Iris pigment epithelial cell (primary cell): ENCODE measurements at places on chromosomes 13 and 19.

DNA sequence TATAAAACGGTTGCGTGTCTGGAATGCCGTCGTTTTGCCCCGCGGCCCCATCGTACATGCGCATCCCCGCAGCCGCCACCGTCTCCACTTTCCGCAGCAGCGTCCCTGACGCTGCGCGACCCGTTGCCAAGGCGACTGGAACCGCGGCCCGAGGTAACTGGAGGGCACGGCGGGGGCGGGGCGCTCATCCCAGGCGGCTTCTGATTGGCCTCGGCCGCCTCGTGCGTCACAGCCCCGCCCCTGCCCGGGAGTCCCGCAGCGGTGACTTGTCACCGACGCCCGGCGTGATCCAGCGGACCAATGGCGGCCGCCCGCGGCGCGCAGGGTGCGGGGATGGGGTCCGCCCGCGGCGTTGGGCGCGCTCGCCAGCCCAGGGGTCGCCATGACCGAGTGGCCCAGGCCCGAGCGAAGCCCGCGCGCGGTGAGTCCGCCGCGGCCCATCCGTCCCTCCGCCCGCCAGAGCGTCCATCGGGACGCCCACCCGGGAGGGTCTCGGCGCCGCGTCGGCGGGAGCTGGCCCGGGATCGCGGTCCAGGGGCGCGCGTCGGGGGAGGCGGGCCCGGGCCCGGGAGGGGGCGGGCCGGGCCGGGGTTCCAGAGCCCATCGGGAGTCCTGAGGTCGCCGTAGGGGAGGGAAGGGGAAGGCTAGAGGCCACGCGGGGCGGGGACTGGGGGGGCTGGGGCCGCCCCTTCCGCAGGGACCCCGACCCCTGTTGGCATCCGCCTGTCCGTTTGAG, at the start of gene ZSCAN1:
Gene ZSCAN1 (plus strand): TSS at position 285 of the 736 bp plus-strand sequence. CDS start 3,812 bp downstream, outside the sequence.
- DNase-seq: peak; percentile 82

- DNase-seq: peak; percentile 91
Measured at GRCh38 chr19:40716031-40716481, 630 bp downstream of the COQ8B start.

DNA sequence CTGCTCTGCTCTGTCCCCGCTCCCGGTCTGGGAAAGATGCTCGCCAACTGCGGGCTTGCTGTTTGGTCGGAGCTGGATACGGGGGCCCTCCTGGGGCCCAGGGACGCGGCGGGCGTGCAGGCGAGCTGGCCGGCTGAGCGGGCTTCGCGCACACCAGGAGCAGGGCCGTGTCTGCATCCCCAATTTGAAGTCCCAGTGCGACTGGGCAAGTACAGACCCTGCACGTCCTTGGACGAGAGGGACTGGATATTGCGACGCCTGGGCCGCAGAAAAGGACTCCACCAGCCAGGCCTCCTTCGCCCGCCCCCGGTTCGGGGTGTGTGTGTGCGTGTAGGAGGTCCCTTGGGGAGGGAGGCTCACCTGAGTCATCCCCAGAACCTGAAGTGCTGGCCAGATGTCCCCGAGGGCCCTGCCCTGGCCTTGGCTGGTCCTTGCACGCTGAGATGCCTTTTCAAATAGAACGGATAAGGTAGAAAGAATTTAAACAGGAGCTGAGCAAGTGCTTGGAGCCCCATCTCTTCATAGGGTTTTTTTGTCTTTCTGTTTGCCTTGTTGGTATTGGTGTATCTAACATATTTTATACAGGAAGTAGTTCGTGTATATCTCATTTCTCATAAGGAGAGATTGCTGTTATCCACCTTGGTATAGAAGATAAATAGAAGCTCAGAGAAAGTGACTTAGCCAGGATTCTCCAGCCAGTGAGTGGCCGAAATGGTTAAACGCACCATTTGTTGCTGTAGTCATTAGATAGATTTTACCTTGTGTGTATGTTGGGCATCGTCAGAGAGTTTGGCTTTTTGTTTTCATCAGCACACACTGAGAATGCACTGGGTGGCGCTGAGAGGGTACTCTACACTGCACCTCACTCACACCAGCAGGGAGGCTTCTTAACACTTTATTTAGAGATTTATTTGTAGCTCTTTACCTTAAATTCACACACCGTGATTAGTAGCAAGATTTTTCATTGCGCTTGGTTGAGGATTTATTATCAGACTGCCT, 1.1 kb downstream of the NAXD start:
- peak; percentile 61 for DNase-seq

- no peak for DNase-seq
Measured at GRCh38 chr19:35144600-35145436, 1.8 kb downstream of the FXYD7 start.

DNA sequence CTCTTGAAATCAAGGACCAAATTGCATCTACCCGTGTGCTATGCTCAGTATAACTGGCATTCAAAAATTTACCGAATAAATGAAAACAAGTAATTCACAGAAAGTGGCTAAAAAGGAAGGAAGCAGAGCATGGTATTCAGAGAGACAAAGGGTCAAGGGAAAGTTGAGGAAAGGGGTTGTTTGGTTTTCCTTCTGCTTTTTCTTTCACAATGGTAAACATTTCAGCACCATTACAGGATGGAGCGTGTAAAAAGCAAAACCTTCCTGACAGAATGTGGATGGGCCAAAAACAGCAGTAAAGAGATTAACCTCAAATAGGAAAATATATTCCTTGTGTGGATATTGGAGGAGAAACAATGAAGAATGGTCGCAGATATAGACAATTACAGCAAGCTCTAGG, 14.8 kb downstream of the DIAPH3 start:
- DNase-seq: no peak

GRCh38 chr13:64417581-64417980, 2812.6 kb downstream of the PCDH9 start:
- DNase-seq: peak; percentile 0

DNA sequence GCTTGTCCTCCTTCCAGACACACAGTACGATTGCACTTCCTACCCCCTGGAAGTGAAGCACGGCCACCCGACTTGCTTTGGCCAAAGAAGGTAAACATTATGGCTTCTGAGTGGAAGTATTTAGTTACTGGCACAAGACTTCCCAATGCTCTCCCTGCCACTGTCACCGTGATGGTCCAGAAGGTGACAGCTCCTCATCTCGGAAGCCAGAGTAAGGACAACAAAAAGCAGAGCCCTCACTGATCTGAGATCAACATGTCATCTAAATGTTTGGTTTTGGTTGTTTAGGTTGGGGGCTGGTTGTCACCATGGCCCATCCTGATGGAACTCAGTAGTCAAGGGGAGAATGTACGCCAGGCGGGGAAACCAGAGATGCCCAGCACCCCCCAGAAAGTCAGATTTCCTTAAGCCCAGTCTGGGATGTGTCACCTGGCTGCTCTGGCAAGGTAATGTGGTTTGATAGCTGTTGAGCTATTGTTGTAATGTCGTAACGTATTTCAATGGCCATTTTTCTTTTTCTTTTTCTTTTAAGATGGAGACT, 170.1 kb upstream of the ZNF536 start:
- DNase-seq: no peak

GRCh38 chr19:6687114-6687513, 17.2 kb upstream of the TNFSF14 start:
- DNase-seq: no peak

GRCh38 chr19:5953680-5954213, 24.2 kb downstream of the RANBP3 start:
- DNase-seq: no peak

- no peak for DNase-seq
Measured at GRCh38 chr13:26743971-26744370, 16.6 kb downstream of the GPR12 start.

DNA sequence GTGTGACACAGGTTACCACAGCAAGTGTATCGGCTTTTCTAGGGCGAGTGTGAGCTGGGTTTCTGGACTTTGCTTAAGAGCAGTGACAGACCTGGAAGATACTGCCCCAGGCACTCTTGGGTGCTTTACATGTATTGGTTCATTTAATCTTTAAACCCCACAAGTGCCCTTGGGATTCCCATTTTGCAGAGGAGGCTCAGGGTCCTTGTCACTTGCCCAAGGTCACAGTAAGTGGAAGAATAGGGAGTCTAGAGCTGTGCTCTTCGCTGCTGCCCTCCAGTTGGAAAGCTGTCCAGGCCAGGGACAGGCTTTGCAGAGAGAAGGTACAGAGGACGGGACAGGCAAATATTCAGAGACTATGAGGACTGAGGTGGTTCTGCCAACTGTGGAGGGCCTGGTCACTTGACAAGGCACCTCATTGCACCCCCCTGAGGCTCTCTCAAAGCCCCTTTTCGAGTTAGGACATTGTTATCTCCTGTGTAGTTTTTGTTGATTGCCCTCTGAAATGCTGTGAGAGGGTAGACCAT, 42.4 kb downstream of the BBC3 start:
- DNase-seq: no peak

DNA sequence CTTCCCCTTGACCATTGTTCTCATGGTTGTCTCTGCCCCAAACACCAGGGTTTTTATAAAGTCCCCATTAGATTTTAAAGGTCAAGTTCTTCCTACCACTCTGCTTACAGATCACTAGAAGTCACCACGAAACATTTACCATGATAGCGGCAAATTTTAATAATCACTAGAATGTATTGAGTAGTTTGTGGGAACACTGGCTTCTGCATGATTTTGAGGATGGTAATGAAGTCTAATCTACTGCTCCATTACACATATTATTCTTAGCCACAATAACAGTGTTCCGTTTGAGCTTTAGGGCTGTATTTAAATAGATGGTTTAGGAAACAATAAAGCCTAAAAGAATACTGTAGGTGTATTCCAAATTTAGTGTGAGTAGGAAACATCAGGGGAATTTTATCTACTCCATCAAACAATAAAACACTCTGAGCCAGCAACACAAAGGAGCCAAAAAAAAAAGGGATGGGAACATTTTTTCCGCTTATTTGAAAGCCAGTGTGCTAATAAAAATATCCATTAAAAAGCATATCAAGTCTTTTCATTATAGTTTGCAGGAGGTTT, 49.7 kb downstream of the KLF12 start:
- no peak for DNase-seq

DNA sequence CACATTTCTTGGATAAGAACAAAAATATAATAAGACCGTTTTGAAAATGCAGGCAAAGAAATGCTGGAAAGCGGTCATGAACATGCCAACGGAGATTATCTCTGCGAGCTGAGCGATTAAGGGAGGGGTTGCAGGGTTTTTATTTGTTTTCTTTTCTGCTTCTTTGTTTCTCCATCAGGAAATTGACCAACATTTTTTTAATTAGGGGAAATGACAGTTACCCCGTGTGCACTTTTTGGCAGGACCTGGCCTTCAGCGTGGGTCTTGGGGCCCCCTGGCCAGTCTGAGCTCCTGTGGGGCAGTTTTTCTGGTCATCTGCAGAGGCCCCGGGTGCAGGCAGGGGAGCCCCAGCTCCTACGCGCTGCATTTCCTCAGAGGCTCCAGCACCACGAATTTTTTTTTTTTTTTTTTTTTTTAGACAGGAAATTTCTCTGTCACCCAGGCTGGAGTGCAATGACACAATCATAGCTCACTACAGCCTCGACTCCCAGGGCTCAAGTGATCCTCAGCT, 31.3 kb upstream of the HOMER3 start:
- DNase-seq: peak; percentile 42

GRCh38 chr19:18274219-18274780, at the start of gene IQCN:
IQCN (minus strand) TSS chr19:18274452; CDS start chr19:18269478, 4,974 bp downstream.
- DNase-seq: peak; percentile 22

GRCh38 chr19:1425102-1425837, 12.9 kb upstream of the RPS15 start:
- DNase-seq: no peak

- peak; percentile 17 for DNase-seq
Measured at GRCh38 chr13:22173610-22174009, 502.7 kb downstream of the FGF9 start.

- DNase-seq: no peak
Measured at GRCh38 chr19:34104557-34104956, 67.7 kb upstream of the LSM14A start.

GRCh38 chr19:15471639-15472101, 7.3 kb upstream of the RASAL3 start:
- DNase-seq: no peak

- peak; percentile 43 for DNase-seq
Measured at GRCh38 chr19:15107061-15108010, at the start of gene SYDE1. SYDE1 (plus strand) TSS chr19:15107401; CDS start chr19:15107434, 33 bp downstream.

DNA sequence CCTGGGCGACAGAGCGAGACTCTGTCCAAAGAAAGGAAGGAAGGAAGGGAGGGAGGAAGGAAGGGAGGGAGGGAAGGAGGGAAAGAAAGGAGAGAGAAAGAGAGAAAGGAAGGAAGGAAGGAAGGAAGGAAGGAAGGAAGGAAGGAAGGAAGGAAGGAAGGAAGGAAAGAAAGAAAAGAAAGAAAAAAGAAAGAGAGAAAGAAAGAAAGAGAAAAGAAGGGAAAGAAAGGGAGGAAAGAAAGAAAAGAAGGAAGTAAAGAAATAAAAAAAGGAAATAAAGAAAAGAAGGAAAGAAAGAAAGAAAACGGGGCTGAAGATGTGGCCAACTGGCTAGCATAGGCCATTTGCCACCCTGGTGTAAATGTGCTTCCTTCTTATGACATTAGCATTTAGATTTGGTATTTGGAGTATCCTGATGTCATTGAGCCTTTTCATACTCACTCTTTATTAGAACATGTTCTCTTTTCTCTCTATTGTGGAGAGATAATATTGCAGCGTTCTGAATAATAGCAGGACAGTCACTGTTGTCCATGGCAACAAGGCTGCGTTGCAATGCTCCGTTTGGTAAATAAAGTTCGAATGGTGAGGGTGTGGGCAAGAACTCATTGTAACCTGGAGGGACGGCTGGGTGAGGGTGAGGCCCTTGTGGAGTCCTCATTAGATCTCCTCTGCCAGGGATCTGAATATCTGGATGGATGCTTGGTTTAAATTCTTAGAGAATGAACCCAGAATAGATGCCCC, 173.9 kb upstream of the UBL3 start:
- no peak for DNase-seq

- DNase-seq: no peak
Measured at GRCh38 chr19:35123573-35123972, 8.0 kb downstream of the FXYD3 start.

GRCh38 chr19:282501-282900, 8.7 kb downstream of the PLPP2 start:
- DNase-seq: no peak

GRCh38 chr13:37495046-37495445, 103.5 kb downstream of the POSTN start:
- no peak for DNase-seq

GRCh38 chr13:49307365-49307764, 59.6 kb downstream of the CDADC1 start:
- DNase-seq: no peak

- DNase-seq: no peak
Measured at GRCh38 chr13:25432691-25433090, 60.9 kb downstream of the ATP8A2 start.

GRCh38 chr19:8626842-8627241, 3.6 kb upstream of the NFILZ start:
- no peak for DNase-seq

GRCh38 chr19:10112037-10112761, 706 bp downstream of the P2RY11 start:
- peak; percentile 59 for DNase-seq

DNA sequence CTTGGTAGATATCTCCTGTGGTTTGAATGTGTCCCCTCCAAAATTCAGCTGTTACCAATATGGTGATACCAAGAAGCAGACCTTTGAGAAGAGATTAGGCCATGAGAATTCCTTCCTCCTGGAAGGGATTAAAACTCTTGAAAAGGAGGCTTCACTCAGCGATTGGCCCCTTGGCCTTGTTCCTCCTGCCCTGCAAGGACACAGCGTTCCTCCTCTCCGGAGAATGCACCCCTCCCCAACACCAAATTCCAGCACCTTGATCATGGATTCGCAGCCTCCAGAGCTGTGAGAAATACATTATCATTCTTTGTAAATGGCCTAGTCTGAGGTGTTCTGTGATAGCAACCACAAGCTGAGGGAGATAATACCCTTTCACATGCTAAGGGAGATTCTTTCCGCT, 34.5 kb upstream of the ARHGEF7 start:
- DNase-seq: no peak

- DNase-seq: no peak
Measured at GRCh38 chr19:710767-711166, 2.0 kb downstream of the PALM start.

- DNase-seq: no peak
Measured at GRCh38 chr13:95652821-95653220, 8.3 kb upstream of the DZIP1 start.
